ENCODE measurements at places on chromosomes 7 and 10. TPM values are rescaled to one million over a fixed set of nuclear protein-coding genes. Genes with fewer than 3 reads are reported as not detected.

Gene RAPGEF5
- 62.9 TPM for total RNA-seq

Gene EEF1AKMT2
- 15.6 TPM for total RNA-seq

- DNase-seq, result no peak
These were observed 627.9 kb upstream of the FOXK1 start for GRCh38 chr7:4054158-4054557.

DNA sequence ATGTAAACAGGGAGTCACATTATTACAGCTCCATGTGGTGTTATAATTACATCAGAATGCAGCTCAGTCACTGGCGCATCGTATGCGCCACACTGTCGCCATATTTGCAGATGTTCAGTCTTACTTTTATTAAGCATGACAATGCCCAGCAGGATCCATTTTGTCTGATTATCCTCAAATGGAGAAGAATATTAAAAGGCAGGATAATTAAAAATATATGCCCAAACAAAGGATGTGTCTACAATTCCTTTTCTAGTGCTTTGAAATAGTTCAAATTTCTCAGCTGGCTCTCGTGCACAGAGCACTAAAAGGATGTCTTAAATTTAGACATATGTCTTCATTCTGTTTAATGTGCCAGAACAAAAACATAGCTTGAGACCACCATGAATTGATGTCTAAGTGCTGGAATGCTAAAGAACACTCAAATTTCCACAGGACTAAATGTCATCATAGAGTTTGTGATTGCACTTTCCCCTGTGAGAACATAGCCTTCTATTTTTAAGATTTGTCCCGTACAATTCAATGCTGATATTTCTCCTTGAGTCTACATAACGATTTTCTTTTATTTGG is 168.0 kb downstream of the DKK1 start:
- no peak for DNase-seq

DNA sequence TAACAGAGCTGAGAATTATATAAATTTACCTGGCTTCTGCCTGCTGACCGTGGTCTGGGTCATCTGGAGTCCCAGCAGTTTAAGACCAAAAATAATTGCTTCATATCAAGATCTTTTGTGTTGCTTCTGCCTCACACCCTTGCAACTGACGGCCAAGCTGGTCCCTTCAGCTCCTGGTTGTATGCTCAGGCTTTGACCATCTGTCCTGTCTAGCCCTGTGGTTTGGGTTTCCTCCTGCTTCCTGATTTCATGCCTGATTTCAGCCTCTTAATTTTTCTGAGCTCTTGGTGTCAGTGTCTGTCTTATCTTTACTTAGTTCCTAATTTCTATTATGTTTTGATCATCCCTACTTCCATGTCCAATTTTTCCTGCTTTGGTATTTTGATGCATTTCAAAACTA is 87.9 kb upstream of the PLXDC2 start:
- DNase-seq, result no peak

Gene DYNC1I1
- total RNA-seq, result 3.0 TPM

DNA sequence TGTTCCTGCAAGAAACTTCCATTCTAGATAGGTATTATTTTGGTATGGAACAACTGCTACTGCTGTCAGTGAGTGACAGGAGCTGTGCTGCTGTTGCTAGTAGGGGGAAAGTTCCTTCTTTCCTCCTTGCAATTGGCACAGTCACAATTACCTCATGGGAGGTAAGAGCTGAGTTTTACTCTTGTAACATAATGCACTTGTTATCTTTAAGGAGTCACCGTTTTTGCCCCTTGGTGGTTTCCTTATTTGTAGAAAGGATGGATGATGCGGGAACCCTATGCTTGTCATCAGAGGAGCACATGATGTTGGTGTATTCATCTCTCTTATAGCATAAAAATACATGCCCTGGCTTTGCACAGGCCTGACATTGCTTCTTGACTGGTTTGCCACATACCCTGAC is 234.7 kb upstream of the NPY start:
- no peak for DNase-seq

Gene TRIM73
- total RNA-seq, result 6.4 TPM

Gene STRIP2
- total RNA-seq, result 2.4 TPM

DNA sequence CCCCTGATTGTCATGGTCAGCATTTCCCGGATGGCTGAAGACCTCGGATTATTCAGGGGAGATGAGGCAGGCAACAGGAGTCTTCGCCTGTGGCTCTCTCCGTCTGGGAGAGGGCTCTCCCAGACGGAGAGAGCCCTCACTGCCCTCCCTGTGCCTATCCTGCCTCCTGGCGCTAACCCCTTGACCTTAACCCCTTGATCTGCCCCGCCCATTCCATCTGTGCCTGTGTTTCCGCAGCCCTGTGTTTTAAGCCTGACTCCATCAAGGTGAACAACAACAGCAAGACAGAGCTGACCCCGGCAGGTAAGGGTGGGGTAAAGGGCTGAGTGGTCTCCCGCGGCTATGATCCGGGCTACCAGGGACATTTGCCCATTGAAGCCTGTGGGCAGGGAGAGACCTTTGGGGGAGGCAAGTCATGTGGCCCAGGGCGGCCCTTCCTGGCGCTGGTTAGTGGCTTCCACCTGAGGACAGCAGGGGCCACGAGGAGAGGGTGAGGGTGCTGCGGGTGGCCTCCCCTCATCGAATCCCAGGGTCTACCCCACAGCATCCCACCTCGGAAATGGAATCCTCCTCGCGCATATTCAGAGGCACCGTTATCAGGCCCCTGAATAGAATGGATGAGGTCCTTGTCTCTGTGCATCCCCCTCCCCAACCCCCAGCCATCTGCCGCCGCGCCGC is 4.2 kb upstream of the MUC12 start:
- DNase-seq, result no peak

Gene DPP6
- total RNA-seq, result 2.9 TPM

DNA sequence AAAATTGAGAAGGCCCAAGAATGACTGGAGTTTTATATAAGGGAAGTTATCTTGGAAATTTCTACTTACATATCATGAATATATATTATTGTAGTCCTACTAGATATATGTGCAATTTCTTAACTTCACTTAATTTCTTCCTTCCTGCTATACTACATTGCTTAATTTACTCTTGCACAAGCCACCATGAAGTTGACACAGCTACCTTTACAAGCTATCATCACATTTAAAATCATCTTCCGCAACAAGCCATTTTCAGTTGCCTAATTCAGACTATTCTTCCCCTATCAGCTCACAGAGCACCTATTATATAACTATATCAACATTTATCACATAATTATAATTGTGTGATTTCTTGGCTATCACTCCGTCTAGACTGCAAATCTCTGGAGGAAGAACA is 418.4 kb downstream of the PARD3 start:
- DNase-seq, result no peak

DNA sequence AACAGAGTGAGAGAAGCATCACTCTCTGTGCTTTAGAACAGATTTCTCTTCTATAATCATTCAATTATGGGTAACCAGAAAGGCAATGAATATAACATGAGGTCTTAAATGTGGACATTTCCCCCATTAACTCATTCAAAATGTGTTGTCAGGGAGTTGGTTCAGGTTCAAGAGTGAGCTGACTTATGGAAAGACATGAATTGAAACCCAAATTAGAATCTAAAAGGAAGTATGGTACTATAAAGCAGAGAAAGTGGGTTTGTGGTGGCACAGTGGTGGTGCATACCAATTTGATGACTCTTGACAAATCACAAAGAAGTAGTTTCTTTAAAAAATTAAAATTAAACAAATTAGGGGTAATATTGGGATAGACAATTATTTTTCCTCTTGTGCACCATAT is 114.6 kb upstream of the MEOX2 start:
- DNase-seq, result no peak

DNA sequence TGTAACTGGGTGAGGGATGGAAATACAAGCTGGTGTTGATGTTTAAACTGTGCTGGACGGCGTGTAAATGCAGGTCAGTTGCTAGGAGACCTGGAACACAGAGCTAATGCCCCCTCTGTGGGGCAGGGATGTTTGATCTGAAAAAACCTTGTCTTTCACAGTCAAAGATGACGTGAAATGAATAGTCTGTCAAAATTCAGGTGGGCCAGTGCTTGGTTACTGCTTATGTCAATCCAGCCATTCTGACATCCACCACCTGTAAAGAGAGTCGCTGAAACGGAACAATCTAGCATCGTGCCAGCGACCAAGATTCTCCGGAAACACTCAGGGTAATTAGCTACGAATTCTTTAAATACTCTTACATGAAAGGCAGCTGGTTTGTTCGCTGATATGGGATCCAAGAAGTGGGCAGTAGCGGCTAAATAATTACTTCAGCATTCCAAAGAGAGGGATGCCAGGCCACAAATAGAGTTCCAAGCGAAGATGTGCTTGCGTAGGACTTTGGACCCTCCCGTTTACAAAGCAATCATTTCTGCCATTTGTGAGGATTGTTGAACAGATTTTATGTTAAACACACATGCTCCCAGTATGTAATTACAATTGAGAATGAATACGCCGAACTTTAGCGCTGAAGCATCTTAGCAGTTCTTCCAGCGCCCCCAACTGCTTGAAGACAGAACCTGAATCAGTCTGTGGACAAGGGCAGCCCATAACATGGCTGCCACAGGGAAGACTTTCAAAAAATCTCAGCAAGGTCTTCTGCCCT is 7.3 kb upstream of the ASB4 start:
- DNase-seq, result peak; percentile 49

- DNase-seq, result no peak
These were observed 22.6 kb downstream of the RNF216 start for GRCh38 chr7:5758753-5759335.

DNA sequence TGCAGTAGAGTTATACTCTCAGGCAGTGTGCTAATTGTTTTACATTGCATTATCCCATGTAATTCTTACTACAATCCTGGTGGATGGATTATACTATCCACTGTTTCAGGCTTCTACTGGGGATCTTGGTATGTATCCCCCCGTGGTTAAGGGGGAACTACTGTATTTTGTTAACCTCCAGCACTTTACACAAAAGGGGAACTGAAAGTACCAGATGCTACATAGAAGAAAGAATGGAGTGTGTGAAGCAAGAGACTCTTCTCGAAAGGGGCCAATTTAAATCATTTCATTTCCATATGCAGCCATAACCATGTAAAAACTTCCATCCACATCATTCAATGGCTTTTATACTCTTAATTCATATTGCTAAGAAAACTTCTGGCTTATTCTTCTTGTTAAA is 69.4 kb downstream of the C1GALT1 start:
- DNase-seq, result no peak

GRCh38 chr7:33905389-33906032 is at the start of gene BMPER:
BMPER (plus strand) TSS chr7:33905539; CDS start chr7:33905614, 75 bp downstream.
- peak; percentile 32 for DNase-seq

DNA sequence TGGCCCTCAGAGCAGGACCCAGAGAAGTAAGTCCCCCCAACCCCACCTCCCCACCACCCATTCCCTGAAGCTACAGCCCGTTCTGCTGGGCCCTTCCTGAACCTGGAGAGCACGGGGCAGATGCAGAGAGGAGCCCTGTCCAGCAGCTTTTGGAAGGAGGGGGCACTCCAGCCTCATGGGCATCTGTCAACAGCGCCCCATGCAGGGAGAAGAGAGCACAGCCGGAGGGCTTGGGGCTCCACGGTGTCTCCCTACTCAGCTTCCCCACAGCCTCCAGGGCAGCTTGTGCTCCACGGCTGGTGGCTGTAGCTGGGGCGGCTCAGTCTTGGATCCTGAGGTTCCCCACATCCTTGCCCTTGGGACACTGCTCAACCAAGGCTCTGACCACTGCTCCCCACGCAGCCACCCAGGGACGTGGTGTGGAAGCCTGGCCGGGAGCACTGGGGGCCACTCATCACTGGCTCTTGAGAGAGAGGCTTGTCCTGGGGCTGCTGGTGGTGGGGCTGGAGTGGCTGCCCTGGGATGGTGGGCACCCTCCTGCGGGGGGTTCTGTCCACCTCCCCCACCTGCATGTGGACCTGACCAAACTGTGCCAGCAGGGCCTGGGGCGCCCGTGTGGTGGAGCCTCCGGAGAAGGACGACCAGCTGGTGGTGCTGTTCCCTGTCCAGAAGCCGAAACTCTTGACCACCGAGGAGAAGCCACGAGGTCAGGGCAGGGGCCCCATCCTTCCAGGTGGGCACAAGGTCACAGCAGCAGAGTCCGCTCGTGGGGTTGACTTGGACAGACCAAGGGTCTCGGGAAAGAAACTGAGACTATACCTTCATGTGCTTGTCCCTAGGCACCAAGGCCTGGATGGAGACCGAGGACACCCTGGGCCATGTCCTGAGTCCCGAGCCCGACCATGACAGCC is 4.5 kb downstream of the PRAP1 start:
- DNase-seq, result no peak

Gene NUTM2A
- total RNA-seq, result 1.6 TPM

GRCh38 chr10:22686347-22686746 is 28.0 kb downstream of the PIP4K2A start:
- DNase-seq, result no peak

Gene NPFFR1
- 0.03 TPM for total RNA-seq

GRCh38 chr10:7813481-7813880 is 4.8 kb upstream of the TAF3 start:
- DNase-seq, result no peak

DNA sequence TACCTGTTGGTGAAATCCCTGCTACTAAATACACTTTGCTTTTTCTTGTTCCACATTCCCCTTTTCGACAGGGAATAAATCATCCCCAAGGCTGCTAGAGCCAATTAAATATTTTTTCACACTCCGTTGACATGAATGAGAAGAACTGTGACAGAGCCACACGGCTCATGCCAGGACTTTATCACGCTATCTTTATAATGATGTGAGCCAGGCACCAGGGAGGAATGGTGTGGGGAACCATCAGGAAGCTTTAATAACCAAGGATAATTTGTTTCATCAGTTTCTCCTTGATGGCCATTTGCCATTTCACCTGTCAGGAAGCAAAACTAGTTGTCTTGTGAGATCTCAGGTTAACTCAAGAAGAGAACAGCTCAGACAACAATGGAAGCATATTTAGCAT is 193.0 kb upstream of the C7orf33 start:
- DNase-seq, result no peak

DNA sequence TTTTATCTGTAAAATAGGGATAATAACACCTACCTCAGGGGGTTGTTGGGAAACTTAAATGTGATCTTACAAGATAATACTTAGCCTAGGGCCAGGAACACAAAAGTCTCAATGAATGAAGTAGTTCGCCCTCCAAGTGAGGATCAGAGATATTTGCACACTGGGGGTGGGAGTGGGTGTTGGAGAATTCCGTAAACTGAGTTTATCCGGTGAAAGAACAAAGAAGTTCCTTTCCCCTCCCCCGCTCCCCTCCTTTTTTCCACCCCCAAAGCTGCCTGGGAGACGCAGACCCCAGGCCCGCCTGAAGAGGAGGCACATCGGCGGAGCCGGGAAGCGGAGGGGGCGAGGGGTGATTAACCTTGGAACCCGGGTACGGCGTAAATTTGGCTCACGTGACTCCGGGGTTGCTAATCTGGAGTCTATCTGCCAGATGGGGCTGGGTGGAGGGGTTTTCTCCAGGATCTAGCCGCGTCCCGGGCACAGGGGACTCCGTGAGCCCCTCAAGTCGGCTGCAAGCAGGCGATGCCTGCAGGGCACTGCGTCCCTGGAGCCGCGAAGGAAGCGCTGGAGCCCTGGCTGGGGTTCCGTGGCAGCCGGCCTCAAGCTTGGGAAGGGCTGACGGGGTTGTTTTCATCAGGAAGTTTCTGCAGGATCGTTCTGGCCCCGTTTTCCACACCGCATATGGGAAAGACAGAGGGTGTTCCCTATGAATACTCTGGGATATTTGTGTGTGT is 1.4 kb upstream of the PODXL start:
- DNase-seq, result no peak

- DNase-seq, result no peak
These were observed 81.5 kb downstream of the LYZL1 start for GRCh38 chr10:29370097-29371092.

Gene ACBD7
- total RNA-seq, result 0.25 TPM

Gene HOXA13
- total RNA-seq, result 35.2 TPM

GRCh38 chr7:66050337-66050957 is 25.2 kb upstream of the ASL start:
- DNase-seq, result no peak

Gene CCL24
- 7.4 TPM for total RNA-seq

All from left colon (tissue), 2 donors.